ENCODE measurements at places on chromosomes 5 and 9.

DNA sequence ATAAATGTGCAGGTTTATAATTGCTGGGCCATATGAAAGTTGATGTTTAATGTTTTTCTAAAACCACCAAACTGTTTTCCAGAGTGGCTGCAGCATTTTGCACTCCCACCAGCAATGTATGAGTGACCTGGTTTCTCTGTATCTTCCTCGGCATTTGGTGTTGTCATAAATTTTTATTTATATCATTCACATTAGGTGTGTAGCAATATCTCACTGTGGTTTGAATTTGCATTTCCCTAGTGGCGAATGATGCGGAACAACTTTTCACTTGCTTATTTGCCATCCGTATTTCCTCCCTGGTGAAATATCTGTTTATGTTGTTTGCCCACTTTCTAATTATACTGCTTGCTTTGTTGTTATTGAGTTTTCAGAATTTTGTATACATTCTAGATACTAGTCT lies 295.7 kb upstream of the TUT7 start:
- no peaks in the 10 kb centered on the region for H3K36me3 ChIP-seq
- H3K4me1 ChIP-seq = no peaks in the 10 kb centered on the region
- no peak for DNase-seq
- no peak overlapping the region for H3K4me3 ChIP-seq
- no peak overlapping the region for H3K27ac ChIP-seq

GRCh38 chr5:84378961-84379360 lies 5.7 kb downstream of the EDIL3 start:
- H3K4me3 ChIP-seq = no peak overlapping the region
- H3K27ac ChIP-seq = no peak overlapping the region
- no peaks in the 10 kb centered on the region for H3K36me3 ChIP-seq
- DNase-seq = no peak

- no peak overlapping the region for H3K4me3 ChIP-seq
- H3K4me1 ChIP-seq = no peaks in the 10 kb centered on the region
- H3K27ac ChIP-seq = no peak overlapping the region
- DNase-seq = no peak
These were observed 84.1 kb upstream of the DMRT1 start for GRCh38 chr9:757246-757881.

DNA sequence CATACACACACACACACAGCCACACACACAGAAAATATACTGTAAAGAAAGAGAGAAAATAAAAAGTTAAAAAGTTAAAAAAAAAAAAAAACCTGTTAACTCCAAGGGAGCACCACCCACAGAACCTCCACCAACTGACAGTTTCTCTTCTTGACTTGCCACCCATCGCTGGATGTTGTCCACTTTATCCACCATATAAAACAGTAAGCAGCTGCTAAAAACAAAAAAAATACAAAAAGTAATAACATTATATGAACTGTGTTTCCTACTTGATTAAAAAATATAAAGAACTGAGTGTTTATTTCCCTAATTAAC lies 1.2 kb downstream of the PURA start:
- H3K4me3 ChIP-seq = peak overlapping the region; percentile 93
- H3K27ac ChIP-seq = peak overlapping the region; percentile 99
- peaks cover 27% of the 10 kb centered on the region for H3K4me1 ChIP-seq

DNA sequence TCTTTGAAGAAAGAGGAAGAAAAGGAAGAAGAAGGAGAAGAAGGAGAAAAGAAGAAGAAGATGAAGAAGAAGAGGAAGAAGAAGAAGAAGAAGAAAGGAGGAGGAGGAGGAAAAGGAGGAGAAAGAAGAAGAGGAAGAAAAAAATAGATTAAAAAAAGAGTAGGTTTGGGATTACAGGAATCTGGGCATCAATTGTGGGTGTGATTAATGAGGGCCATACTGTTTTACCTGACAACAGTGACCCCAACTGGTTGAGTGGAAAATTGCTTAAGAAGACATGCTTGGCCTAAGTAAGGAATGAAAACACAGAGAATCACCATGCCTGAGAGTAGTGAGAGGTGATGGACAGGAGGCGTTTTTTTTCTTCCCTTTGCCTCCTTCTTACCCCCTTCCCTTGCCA lies 114.6 kb downstream of the FAM170A start:
- no peaks in the 10 kb centered on the region for H3K36me3 ChIP-seq
- no peaks in the 10 kb centered on the region for H3K4me1 ChIP-seq
- no peak for DNase-seq
- H3K27me3 ChIP-seq = no peaks in the 10 kb centered on the region
- H3K27ac ChIP-seq = no peak overlapping the region

GRCh38 chr9:136522314-136523237 lies 23.3 kb downstream of the NOTCH1 start:
- H3K4me1 ChIP-seq = peaks cover 11% of the 10 kb centered on the region
- H3K27ac ChIP-seq = peak overlapping the region; percentile 38
- no peak for DNase-seq
- H3K4me3 ChIP-seq = no peak overlapping the region

DNA sequence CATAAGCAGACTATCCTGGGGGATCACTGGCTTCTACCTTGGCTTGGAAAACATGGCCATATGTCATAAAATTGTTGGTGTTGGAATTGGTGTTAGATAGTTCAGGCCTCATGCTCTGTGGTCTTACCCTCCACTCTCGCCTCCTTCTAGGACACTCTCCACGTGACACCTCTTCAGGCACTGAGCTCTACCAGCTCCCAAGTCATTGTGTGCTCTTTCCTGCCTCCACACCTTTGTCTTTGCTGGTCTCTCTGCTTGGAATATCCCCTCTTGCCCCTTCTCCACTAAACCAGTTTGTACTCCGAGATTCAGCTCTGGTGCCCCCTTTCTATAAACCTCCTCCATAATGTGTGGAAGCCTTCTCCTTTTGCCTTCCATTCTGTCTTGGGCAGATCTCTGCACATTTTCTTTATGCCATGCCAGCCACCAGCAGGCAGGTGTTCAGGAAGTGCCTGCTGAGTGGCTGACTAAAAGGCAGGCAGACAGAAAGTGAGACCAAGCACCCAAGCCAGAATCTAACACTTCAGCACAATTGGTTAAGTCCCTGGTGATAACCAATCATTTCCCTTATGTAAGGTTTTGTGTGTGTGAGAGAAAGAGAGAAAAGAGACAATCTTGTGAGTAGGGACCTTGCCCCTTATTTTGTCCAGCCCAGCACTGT lies 37.7 kb downstream of the SAR1B start:
- H3K4me3 ChIP-seq = no peak overlapping the region
- H3K27ac ChIP-seq = no peak overlapping the region
- DNase-seq = no peak
- no peaks in the 10 kb centered on the region for H3K4me1 ChIP-seq
- no peaks in the 10 kb centered on the region for H3K36me3 ChIP-seq

DNA sequence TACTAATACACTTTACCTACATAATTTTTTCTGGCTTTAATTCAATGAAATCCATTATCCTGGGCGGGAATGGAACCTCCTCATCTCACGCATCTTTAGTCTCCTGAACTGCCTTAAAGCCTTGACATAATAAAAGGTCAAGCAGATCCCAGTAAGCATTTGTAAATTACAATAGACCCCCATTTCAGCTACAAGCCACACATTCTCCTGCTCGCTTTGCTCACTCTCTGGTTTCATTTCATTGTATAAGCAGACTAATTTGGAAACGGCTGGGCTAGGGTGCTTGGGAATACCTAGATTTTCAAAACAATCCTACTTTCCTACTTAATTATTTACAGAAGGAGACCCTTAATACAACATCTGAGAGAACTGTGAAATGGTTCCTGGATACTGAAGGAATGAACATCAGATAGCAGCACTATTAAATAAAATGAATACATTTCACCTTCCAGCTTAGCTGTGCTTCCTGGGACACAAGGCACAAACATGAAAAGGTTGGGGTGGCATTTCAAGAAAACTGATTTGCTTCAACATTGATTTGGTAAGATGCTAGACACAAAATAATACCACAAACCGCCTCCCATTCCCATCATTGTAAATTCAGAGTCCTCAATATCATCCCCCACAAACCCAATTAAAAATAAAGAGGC lies 1.5 kb downstream of the JAKMIP2 start:
- H3K4me3 ChIP-seq = no peak overlapping the region
- no peak overlapping the region for H3K27ac ChIP-seq
- no peaks in the 10 kb centered on the region for H3K4me1 ChIP-seq
- no peaks in the 10 kb centered on the region for H3K36me3 ChIP-seq
- H3K27me3 ChIP-seq = no peaks in the 10 kb centered on the region
- no peak for DNase-seq

GRCh38 chr9:88544245-88544644 lies 9.3 kb downstream of the NXNL2 start:
- H3K36me3 ChIP-seq = no peaks in the 10 kb centered on the region
- H3K27ac ChIP-seq = no peak overlapping the region
- H3K27me3 ChIP-seq = no peaks in the 10 kb centered on the region
- H3K4me3 ChIP-seq = no peak overlapping the region
- DNase-seq = no peak

DNA sequence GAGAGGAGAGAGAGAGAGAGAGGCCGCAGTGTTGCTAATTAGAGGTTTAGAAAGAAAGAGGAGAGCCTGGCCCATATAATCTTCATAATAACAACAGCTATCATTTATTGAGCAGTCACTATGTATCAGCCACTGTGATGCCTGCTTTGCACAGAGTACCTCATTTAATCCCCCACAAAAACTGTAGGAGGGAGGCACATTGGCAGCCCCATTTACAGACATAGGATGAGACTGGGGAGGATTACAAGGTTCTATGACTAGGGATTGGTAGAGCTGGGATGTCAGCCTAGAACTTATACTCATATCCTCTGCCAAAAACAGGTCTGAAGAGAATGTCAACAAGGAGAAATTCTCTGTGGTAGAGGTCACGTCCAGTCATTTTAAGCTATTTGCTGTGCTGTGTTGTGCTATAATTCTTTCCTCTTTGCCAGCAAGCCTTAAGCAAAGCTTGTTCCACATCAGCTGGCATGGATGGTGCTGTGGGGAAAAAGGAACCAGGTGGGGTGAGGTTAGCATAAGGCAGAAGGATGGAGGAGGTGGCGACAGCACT lies 6.7 kb upstream of the GCNT4 start:
- H3K27me3 ChIP-seq = no peaks in the 10 kb centered on the region
- no peak for DNase-seq
- H3K4me3 ChIP-seq = no peak overlapping the region
- H3K27ac ChIP-seq = no peak overlapping the region

DNA sequence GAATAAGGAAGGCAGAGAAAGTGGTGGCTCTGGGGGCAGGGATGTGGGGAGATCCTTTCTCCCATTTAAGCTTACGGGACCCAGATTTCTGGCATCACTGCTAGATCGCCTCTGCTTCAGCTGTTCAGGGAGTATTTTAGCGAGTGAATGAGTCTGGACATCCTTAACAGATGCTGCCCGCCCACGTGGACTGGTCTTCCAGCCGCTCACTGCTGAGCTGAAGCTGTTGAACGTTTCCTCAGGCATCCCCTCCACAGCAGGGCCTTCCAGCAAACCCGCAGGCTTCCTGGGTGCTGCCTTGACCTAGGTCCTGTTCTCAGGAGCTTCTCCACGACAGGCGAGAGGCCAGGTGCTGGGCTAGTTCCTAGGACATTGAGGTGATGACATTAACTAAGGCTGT lies 144.4 kb upstream of the EFNA5 start:
- no peak for DNase-seq
- no peaks in the 10 kb centered on the region for H3K27me3 ChIP-seq
- no peaks in the 10 kb centered on the region for H3K4me1 ChIP-seq
- H3K27ac ChIP-seq = no peak overlapping the region
- H3K36me3 ChIP-seq = no peaks in the 10 kb centered on the region

DNA sequence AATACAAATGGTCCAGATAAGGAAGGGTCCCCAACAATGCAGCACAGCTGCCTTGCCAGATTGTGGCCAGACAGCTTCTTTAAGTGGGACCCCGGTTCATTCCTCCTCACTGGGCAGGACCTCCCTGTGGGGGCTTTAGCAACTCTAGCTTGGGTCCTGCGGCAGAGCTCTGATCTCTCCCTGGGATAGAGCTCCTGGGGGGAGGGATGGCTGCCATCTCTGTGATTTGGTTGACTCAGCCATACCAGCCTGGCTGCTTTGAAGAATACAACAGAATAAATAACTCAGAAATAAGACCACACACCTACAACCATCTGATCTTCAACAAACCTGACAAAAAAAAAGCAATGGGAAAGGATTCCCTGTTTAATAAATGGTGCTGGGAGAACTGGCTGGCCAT lies 22.7 kb upstream of the ROR2 start:
- no peaks in the 10 kb centered on the region for H3K4me1 ChIP-seq
- DNase-seq = no peak
- H3K4me3 ChIP-seq = no peak overlapping the region
- H3K36me3 ChIP-seq = no peaks in the 10 kb centered on the region
- no peaks in the 10 kb centered on the region for H3K27me3 ChIP-seq

- no peaks in the 10 kb centered on the region for H3K4me1 ChIP-seq
- H3K27me3 ChIP-seq = no peaks in the 10 kb centered on the region
- H3K36me3 ChIP-seq = no peaks in the 10 kb centered on the region
- H3K27ac ChIP-seq = no peak overlapping the region
These were observed 38.9 kb downstream of the ELL2 start for GRCh38 chr5:95922798-95923197.

DNA sequence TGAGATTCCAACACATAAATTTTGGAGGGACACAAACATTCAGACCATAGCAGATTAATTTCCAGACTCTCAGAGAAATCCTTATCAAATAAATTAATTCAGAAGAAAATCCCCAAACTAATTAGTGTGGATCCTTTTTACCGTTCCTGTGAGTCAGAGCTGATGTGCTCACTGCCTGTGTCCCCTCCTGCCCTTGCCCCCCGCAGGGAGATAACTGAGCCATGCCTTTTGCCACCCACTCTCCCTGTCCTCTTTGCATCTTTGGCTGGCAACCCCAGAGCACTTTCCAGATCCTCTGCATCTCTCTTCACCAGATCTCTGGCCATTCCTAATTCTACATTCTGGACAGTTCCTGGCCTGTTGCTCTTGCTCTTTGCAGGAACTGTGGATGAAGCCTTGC lies 135.4 kb upstream of the MAP1B start:
- no peaks in the 10 kb centered on the region for H3K27me3 ChIP-seq
- no peak overlapping the region for H3K27ac ChIP-seq
- H3K4me3 ChIP-seq = no peak overlapping the region
- DNase-seq = no peak
- H3K36me3 ChIP-seq = no peaks in the 10 kb centered on the region
- no peaks in the 10 kb centered on the region for H3K4me1 ChIP-seq

- no peak for DNase-seq
- H3K4me3 ChIP-seq = no peak overlapping the region
- no peaks in the 10 kb centered on the region for H3K36me3 ChIP-seq
- no peaks in the 10 kb centered on the region for H3K4me1 ChIP-seq
- no peak overlapping the region for H3K27ac ChIP-seq
These were observed 22.0 kb upstream of the GTF3C5 start for GRCh38 chr9:133008824-133009223.

DNA sequence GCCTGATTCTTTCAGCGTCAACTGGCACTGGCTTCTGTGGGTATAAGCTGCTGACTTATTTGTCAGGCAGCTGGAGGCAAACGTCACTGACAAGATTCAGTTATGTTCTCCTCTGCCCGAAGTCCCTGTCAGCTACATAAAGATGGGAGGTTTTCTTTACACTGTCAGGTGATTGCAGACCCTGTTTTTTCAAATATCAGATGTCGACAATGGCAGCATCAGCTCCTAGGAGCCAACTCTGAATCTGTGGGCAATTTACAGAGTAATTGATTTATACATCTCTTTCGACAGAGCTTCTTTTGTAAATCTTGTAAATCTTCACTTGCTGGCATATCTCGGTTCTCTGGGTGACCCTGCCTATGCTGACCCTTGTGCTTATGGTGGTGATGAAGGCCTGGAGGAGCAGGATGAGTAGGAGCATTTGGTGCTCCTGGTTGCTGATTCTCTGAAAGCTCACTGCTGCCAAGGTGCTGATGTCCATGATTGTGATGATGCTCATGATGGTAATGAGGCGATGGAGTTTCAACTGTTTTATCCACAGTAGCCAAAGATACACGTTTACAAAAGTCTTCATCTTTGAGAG lies 10.9 kb downstream of the SELENOP start:
- no peak overlapping the region for H3K4me3 ChIP-seq
- no peak for DNase-seq
- H3K27me3 ChIP-seq = no peaks in the 10 kb centered on the region
- H3K4me1 ChIP-seq = no peaks in the 10 kb centered on the region
